Activated CD4-positive, CD25-positive, alpha-beta regulatory T cell treated with anti-CD3 and anti-CD28 coated beads, Interleukin-2, amount 50 U/mL, for 72 hours (primary cell): ENCODE measurements at places on chromosomes 2 and 18.

- no peak for DNase-seq
Measured at GRCh38 chr2:178767094-178768060, 39.8 kb downstream of the TTN start.

GRCh38 chr2:150207979-150208378 lies 279.5 kb downstream of the RND3 start:
- DNase-seq = no peak

GRCh38 chr2:60641811-60642788 lies 88.6 kb upstream of the BCL11A start:
- DNase-seq = no peak

- no peak for DNase-seq
Measured at GRCh38 chr2:200041639-200042038, 86.3 kb downstream of the MAIP1 start.

DNA sequence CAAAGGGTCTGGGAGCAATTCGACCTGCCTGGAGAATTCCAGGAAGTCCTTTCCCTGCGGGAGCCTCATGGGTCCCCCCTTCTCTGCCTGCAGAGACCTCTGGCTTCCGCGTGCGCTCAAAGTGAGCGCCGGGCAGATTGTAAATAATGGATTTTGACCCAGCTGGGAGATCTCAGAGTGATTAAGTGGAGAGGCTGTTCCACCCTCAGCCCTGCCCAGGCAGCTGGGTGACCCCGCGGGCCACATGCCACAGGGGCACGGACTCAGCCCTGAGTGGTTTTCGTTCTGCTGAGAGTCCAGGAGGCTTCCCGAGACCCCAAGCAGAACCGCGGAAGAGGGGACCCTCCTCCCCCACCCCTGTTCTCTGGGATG lies 1.2 kb downstream of the KCNG2 start:
- no peak for DNase-seq

- DNase-seq = no peak
Measured at GRCh38 chr2:48081317-48081628, 175.0 kb upstream of the FBXO11 start.

DNA sequence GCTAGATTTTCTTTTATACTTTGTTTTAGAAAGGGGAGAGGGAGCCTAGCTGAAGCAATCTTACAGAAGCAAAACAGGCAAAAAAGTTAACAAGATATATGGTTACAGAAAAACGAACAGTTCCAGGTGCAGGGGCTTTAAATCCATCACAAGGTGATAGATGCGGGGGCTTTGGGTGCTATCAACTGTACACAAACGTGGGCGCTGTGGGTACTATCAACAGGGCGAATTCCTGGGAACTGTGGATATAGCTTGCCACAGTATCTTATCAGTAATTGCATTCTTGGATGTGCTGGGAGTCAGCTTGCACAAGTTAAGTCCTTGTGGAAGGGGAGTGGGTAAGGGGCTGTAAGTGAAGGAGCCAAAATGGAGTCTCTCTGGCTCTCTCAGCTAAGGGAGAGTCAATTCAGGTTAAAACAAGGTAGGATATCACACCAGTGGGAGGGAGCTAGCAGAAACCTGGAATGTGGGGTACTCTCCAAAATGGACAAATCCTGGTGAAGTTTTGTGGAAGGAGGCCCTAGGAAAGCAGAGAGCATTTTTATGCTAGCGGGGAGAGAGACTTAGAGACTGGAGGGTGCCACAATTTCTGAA lies 325.8 kb upstream of the SPHKAP start:
- no peak for DNase-seq

GRCh38 chr2:220674033-220674432 lies 898.1 kb downstream of the EPHA4 start:
- no peak for DNase-seq

GRCh38 chr2:238499731-238500580 lies 73.2 kb downstream of the ASB1 start:
- DNase-seq = no peak

GRCh38 chr2:11556101-11556806 lies 22.4 kb downstream of the GREB1 start:
- no peak for DNase-seq
